ENCODE measurements at places on chromosomes 6 and 20. TPM values are rescaled to one million over a fixed set of nuclear protein-coding genes. Genes with fewer than 3 reads are reported as not detected.

Gene TTBK1
- total RNA-seq = under 0.01 TPM

Gene MRPS26
- total RNA-seq = 33.6 TPM

Gene EPB41L1
- total RNA-seq = 9.0 TPM

Gene OR2H1
- total RNA-seq = not detected

Gene TJAP1
- 12.6 TPM for total RNA-seq

Gene TSPO2
- total RNA-seq = not detected

Gene C20orf144
- total RNA-seq = 0.07 TPM

Gene PAX1
- total RNA-seq = not detected

Gene VWA7
- total RNA-seq = 0.29 TPM

Gene BYSL
- 28.9 TPM for total RNA-seq

Gene FRK
- total RNA-seq = 0.07 TPM

Gene SLC13A3
- 0.43 TPM for total RNA-seq

Gene NDRG3
- total RNA-seq = 30.2 TPM

Gene COL20A1
- under 0.01 TPM for total RNA-seq

Gene NKAIN4
- total RNA-seq = not detected

Gene ANKRD66
- not detected for total RNA-seq

Gene CST4
- not detected for total RNA-seq

Gene BPIFB2
- not detected for total RNA-seq

Gene PACSIN1
- total RNA-seq = not detected

Gene ZKSCAN4
- total RNA-seq = 3.2 TPM

Gene KIF25
- not detected for total RNA-seq

Gene NINL
- total RNA-seq = 12.5 TPM

Gene SCUBE3
- total RNA-seq = 0.72 TPM
